ENCODE measurements at places on chromosomes 3 and 15.
A peak's percentile ranks its signal among the peaks of the same experiment; 100 is the strongest.

DNA sequence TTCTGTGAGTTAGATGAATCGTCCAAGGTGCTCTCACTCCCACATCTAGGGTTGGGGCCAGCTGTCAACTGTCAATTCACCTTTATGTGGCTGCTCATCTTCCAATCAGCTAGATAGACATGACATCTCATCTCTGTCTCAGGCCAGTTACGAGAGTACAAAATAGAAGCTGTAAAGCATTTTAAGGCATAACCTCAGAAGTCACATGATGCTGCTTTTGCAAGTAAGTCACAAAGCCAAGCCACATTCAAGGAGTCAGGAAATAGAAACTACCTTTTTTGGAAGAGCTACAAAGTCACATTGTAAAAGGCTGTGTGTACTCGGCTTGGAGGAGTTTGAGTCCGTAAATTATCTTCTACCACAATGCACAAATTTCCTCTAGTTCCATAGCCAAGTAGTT lies 5.1 kb upstream of the CCR1 start:
- DNase-seq, result no peak

DNA sequence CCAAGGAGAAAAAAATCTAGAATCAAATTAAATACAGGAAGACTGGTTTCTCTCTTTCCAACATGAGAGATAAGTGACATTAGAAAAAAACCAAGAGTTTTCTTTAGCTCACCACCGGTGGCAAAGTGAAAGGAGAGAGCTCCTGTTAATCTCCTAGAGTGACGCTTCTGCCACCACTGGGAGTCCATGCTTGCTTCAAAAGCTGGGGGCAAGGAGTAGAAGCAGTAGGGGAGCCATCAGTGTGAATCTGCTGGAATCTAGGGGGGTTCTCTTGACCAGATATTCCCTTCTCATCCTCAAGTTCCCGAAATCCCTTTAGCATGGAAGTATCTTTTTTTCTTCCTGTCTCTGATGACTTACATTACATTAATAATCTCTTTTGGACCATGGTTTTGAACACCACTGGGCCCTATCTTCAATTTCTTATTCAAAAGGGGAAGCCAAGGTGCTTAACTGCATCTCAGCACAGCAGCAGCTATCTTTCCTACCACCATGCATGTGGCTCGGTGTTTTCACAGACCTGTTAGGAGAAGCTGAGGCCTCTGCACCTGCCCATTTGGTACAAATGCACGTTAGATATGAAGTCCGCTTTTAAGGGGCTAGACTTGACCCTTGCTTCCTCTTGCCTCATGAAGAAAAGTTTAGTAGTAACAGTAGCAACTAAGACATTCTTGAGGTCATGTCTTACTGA lies 6.6 kb upstream of the ICE2 start:
- no peak for DNase-seq

DNA sequence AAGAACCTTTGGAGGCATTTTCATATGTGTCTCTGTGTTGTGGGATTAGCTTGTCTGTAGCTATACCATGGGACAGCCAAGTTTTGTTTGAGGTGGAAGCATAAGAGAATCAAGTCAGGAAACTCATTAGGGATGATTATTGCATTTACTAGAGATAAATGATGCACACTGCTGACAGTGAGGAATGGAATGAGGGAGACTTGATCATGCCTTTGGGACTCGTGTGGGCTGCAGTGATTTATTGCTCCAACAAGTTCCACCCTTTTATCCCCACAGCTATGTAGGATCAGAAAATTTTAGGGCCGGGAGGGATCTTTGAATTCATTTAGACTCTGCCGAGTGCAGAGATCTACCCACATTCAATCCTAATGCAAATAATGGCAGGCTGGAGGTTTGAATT lies 16.3 kb downstream of the ZNF385D start:
- no peak for DNase-seq

- no peak for DNase-seq
These were observed 53.7 kb downstream of the PCSK6 start for GRCh38 chr15:101435761-101436160.

DNA sequence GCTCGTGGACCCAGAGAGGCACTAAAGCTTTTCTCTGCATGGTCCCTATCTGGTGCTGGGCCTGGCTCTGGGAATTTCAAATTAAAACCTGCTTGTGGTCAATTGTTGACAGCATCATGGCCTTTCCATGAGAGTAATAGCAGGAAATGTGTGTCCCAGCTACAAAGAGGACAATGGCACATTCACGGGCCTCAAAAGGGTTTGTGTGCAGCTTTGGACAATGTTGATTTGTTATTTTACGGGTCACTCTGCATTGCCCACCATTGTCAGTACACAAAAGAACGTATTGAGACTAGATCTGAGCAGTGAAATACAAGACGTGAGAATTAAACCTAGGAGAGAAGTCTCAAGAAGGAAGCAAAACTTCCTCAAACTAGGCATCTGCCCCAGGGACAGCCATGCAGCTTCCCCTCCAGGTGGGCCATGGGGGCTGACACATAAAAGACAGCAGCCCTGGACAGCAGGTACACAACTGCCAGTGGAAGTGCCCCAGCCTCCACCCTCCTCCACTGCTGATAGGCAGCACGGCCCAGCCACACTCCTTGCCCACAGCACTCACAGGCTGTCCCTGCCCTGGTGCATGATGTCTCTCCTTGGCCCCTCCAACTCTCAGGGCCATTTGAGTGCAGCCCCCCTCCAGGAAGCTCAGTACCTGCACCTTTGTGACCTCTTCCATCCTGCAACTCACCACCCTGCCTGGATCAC lies 15.9 kb upstream of the LTF start:
- no peak for DNase-seq

DNA sequence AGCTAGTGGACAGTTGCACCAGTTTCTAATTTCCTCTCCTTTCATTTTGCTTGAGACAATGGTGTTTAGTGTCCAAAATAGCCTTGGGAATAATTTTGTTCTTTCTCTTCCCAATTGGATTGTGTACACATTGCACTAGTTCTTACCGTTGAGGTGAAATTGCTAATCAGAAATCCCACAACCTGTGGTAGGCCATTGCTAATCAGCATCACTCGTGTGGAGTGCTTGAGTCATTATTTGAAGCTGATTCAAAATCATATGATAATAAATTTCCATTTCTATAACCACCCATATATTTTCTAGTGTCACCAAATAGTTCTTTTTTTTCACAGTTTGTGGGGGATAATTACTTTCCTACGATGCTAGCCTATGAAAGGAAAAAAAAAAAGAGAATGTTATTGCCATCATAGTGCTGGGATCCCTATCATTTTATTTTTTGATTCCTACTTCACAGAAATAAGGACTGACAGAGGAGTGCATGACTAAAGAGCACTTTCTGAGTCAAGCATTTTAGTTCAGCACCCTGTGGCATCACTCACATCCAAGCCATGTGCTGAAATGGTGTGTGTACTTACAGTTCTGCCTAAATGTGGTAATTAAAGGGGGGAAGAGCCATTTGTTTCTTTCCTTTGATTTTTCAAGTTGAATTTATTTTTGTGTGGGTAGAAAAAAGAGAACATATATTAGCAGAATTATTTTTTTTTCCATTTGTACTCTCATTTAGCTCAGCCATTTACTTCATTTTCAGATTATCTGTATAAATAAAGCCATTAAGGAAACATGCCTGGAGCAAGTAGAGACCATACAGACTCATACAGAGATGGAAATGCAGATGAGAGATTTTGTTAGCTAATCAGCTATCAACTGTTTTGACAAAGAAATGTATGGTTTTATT lies 108.0 kb upstream of the MEIS2 start:
- no peak for DNase-seq

GRCh38 chr3:82055792-82056191 lies 294.3 kb upstream of the GBE1 start:
- DNase-seq, result no peak

GRCh38 chr3:179811321-179812095 lies 158.7 kb downstream of the USP13 start:
- DNase-seq, result peak; percentile 3

DNA sequence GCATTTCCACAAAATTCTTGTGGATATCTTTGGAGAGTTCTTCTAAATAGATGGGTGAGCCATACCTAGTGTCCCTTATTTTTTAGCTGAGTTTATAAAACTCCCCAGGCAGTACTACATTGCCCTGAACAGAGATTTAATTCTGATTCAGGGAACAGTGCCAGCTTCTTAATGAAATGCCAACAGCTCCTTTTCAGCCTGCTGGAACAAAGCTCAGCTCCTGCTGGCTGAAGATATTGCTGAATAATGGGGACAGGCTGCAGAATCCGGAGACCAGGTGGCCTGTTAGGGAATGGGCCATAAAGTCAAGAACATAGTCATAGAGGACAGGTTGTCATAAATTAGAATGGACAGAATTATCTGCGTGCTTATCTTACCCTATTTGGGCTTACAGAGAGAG lies 8.9 kb downstream of the HGD start:
- DNase-seq, result no peak

- DNase-seq, result no peak
These were observed 6.9 kb upstream of the UBE2E1 start for GRCh38 chr3:23798876-23799275.

DNA sequence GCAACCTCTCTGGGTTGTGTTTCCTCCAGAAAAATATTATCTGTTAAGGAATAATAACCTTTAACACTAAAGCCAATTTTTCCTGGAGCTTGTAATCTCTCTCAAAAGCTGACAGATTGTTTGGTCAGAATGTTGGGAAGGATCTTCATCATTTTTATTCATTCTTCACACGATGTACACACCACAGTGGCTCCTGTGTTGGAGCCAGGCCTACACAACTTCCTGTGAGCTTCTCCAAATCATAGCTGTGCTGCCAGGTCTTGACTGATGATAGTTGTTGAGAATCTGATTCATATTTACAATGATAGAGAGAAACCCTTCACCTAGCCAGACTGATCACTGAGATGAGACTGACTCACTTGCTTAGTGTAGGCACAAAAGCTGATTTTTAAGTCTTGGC lies 151.0 kb upstream of the ROBO2 start:
- DNase-seq, result no peak

- no peak for DNase-seq
These were observed 32.3 kb upstream of the APH1B start for GRCh38 chr15:63244976-63245645.

DNA sequence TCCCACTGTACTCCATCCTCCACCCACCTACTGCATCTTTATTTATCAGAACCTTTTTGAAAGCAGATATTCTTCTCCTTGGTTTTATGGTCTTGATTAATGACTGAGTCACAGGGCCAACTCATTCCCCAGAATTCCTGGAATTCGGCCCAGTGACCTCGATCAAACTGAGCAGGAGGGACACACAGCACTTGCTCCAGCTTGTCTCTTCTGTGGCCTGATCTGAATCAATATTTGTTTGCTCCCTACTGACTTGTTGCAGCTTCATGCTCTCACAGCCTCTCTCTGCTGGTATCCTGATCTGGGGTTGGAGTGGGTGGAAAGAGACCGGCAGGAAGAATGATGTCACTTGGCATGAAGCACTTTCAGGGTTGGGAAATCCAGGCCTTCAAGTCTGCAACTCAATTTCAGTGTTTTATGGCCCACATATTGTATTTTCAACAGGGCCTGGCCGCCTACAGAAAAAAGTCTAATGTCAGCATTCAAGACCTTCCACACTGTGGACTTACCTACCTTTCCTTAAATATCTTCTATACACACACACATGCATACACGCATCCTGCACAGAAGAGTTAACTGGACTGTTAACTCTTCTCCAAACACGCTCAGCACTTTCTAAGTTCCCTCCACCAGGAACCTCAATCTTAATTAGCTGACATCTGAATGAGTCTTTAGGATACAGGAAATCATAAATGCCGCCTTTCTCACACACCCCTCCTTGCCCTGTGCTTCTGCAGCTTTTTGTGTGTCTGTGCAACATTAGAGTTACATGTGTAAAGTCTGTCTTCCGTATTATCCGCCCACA lies 4.6 kb downstream of the ANXA2 start:
- no peak for DNase-seq

DNA sequence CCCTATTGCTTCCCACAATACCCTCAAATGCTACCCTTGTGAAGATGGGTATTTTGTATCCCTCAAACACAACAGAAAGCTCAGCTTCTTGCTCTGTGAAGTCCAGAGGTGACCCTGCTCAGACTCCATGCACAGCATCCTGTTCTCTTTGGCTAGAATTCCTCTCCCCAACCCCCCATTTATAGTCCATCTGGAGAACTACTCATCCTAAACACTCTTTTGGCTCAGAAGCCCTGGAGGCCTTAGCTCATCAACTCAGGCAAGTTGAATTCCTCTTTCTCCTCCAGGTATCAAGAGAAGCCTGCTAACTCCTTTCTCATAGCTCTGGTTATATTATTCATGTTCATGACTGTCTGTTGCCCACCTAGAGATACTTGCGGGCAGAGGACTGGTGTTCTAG lies 18.3 kb upstream of the GASK1A start:
- no peak for DNase-seq

- no peak for DNase-seq
These were observed 30.3 kb upstream of the B3GNT5 start for GRCh38 chr3:183222631-183223235.

DNA sequence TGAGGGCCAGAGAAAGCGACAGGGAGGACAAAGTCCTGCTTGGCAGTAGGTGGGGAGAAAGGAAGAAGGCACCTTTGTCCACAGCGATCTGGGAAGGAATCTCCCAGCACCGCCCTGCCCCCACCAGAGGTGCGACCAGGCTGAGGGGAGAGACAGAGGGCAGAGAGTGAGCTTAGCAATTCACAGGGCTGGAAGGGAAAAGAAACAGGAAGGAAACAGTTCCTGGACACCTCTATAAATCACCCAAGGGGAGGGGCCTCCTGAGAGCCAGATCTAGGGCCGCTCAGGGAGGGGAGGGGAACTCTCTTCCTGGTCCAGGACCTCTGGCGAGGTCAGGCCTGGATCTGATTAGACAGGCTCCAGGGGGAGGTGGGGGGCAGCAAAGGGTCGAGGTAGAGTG lies 35.4 kb downstream of the RNU5B-1 start:
- DNase-seq, result no peak

- peak; percentile 31 for DNase-seq
These were observed 4.4 kb upstream of the GABRR3 start for GRCh38 chr3:98039322-98040024.

GRCh38 chr3:95460274-95460673 lies 1354.1 kb upstream of the EPHA6 start:
- no peak for DNase-seq

DNA sequence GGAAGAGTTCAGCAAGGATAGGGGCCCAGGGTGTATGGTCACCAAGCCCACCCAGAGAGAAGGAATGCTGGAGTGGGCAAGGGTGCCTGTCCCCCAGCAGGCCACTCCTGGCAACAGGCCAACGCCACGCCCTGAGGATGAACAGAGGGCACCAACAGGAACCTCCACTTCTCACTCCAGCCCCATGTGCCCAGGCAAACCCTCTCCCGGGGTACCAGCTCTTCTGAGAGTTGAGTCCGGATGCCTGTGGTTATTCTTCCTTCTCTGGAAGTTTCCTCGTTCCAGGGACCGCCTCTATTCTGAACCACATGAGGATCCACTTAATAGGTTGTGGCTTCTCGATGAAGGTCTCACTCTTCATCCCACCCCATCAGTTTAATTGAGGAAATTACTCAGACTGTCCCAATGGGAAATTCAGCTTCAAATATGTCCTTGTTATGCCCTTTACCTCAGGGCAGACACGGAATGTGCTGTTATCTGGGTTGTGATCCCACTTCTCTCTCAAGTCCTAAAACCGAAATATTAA lies 114.3 kb downstream of the LIPC start:
- no peak for DNase-seq

Measured in NCI-H1417 treated with DMSO at 0.1 percent for 48 hours (cell line).